CD4-positive, alpha-beta T cell treated with Interleukin-6 for 4 hours (primary cell): ENCODE measurements at places on chromosomes 2 and 18.

DNA sequence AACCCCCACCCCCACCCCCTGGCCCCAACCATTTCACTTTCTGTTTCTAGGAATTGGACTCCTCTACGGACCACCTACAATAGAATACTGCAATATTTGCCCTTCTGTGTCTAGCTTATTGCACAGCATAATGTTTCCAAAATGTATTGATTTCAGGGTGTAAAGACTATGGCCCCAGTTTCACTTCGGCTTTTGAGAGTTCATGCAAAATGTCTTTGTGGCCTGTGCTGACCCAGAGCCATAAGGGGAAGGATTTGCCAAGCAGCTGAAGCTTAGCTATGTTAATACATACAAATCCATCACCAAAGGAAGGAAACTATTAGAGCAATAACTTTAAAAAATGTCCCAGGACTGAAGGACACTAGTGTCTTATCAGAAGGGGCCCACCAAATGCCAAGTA is 11.2 kb upstream of the ATP9B start:
- DNase-seq: no peak

DNA sequence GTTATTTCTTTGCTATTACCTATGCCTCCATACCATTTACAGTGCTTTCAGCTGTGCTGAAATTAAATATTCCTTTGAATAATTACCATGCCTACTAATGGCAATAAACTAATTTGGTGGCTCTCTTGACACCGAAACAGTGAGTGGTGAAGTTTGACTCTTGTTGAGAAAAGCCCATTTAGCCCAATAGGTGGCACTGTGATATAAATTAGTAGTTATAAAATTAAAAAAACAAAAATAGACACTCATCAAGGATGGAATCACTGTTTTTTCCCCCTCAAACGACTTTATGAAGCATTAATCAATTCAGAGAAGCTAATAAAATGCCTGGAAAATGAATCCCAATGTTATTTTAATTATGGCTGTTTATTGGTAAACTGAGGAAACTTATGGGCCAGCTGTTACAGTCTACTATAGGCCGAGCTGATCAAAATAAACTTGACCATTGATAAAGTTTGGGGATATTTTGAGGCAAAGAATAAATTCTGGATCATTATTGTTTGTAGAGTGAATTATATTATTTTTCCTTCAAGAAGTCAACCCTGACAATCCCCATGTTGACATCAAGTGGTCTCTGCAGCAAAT is 339.6 kb downstream of the TRIB2 start:
- DNase-seq: no peak

- no peak for DNase-seq
Observed at GRCh38 chr18:64444819-64445218, 295.9 kb upstream of the LINC00305 start.

DNA sequence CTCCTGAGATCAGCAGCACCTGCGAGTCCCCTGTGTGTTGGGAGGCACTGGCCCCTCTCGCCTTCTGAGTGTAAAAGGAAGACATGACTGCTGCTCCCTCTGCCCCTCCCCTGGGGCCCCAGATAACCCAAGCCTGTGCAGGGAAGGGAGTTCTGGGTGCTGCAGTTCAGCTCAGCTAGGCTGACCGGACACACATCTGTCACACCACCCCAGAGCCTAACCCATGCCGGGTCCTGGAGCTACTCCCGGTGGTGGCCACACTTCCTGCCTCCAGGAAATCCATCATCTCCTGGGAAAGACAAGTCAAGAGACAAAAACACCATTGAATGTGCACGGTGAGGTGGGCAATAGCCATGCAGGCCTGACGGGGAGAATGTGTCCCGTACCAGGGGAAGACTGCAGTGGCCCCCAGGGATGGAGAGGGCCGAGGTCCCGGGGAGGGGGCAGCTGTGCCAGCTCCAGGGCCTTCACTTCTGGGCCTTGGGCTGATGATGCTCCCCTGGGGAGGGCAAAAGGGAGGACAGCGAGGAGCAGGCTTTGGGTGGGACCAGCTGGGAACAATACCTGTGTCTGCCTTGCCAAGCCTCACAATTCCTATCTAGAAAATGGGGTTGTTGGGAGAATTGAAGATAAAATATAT is 210.6 kb downstream of the TFCP2L1 start:
- no peak for DNase-seq

GRCh38 chr2:156792242-156792840 is 356.2 kb downstream of the GPD2 start:
- DNase-seq: no peak
